ENCODE measurements at places on chromosomes 2 and 18. TPM values are rescaled to one million over a fixed set of nuclear protein-coding genes. Genes with fewer than 3 reads are reported as not detected.

POTEC gene
- not detected for total RNA-seq

CETN1 gene
- total RNA-seq = not detected

TBR1 gene
- total RNA-seq = not detected

POTEJ gene
- total RNA-seq = not detected

TMEM131 gene
- 27.4 TPM for total RNA-seq

DNA sequence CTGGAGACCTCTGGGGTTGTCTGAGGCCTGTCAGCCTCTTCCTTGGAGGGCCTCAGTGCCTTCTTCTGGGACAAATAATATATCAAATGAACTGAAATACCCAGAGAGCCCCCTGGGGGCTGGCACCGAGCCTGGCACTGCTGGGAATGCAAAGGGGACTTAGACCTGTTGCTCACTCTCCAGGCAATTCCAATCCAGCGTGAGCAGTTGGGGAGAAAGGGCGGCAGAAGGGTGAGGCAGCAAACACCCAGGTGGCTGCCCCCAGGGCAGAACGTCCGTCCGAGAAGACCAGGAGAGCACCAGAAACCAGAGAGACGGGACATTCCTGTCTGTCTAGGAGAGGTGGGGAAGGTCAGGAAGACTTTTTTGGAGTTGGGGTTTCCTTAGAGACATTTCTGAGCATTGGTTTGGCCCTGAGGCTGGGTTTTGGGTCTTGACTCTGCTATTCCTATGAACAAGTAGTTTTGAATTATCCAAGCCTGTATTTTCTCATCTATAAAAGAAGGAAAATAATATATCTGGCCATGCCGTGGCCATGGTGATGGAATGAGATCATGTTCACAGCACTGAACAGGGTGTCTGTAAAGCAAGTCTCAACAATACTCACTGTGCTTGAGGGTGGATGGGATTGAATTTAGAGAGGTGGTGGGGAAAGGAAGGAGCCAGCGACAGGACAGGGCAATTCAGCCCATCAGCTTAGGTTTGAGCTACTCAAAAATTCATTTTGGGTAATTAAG is 44.3 kb upstream of the ZBTB7C start:
- peaks cover 20% of the 10 kb centered on the region for H3K27me3 ChIP-seq
- H3K4me3 ChIP-seq = no peak overlapping the region
- DNase-seq = no peak
- no peaks in the 10 kb centered on the region for H3K36me3 ChIP-seq

- H3K4me1 ChIP-seq = no peaks in the 10 kb centered on the region
- H3K27ac ChIP-seq = no peak overlapping the region
- H3K27me3 ChIP-seq = peaks cover 30% of the 10 kb centered on the region
- DNase-seq = no peak
- no peaks in the 10 kb centered on the region for H3K36me3 ChIP-seq
- H3K4me3 ChIP-seq = no peak overlapping the region
Observed at GRCh38 chr2:199449455-199449854, 8.3 kb downstream of the SATB2 start.

DNA sequence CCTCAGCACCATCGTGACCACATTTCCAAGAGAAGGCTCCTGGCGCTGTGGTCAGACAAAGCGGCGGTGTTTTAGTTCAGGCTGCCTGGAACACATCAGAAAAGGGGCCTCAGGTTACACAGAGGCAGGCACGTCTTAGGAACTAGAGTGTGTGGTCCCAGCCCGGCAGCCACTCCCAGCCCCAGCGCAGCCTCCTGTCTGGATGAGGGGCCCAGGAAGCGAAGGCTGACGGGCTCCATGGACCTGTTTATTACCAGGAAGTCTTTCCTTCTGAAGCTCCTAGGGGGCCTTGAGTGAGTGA is 10.0 kb upstream of the GPR55 start:
- peaks cover 2% of the 10 kb centered on the region for H3K27me3 ChIP-seq
- no peak overlapping the region for H3K4me3 ChIP-seq
- no peak for DNase-seq

- no peaks in the 10 kb centered on the region for H3K4me1 ChIP-seq
- no peak for DNase-seq
- H3K4me3 ChIP-seq = no peak overlapping the region
- H3K36me3 ChIP-seq = no peaks in the 10 kb centered on the region
- H3K27ac ChIP-seq = no peak overlapping the region
Observed at GRCh38 chr2:64786343-64787018, 132.8 kb upstream of the SERTAD2 start.

DNA sequence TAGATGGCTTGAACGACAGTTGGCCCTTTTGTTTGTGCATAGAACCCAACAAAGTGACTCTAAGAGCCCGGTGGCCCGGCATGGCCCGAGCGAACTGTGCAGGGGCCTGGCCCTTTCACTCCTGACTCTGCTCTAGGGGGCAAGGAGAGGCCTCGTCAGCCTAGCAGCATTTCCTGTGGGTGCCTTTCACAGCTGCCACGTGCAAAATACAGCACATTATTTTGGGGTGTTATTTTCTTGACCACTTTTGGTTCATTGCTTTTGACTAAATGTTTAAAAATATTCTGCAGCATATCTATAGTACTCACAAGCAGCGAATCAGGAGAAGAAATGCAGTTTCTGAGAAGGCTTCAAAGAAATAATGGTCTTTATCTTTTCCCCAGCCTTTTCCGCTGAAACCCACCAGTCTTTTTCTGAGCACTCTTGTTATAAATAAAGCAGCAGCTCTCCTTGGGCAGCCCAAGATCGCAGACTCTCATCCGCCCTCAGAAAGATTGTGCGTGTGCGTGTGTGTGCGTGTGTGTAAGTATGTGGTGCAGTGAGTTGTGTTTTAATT is 31.3 kb downstream of the DGKD start:
- H3K27me3 ChIP-seq = no peaks in the 10 kb centered on the region
- peaks cover 87% of the 10 kb centered on the region for H3K4me1 ChIP-seq
- peak; percentile 76 for DNase-seq
- peaks cover 52% of the 10 kb centered on the region for H3K36me3 ChIP-seq
- H3K4me3 ChIP-seq = peak overlapping the region; percentile 69

DNA sequence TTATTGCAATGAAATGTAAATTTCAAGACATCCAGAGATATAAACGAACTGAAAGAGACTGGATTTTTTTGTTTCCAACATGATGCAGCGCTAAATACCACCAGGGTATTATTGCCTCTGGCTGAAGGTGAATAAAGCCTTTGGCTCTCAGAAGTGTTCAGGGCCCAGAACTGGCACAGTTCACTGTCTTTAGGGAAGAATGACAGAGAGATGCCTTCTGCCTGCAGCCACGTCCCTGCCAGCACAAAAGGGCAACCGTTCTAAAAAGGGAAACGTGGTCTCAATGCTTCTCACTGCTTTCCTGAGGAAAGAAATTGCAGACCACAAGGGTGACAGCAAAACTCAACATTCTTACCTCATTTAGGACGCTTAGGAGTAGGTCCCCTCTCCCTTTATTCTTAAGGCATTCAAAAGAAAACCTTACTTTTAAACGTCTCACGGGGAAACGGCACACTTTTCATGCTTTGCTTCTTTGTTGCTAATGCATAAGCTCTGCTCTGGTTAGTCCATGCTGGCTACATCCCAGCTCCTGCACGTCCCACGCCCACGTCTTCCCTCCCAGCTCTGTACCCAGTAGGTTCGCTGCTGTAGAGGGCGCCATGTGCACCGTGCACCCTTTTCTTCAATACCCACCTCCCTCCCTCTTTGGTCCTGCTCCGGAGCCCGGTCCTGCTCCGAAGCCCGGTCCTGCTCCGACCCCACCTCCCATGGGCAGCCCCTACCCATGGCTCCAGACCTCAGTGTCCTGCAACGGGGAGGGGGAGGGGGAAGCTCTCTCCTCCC is 171.0 kb downstream of the HRH4 start:
- H3K4me3 ChIP-seq = no peak overlapping the region
- DNase-seq = peak; percentile 10
- no peaks in the 10 kb centered on the region for H3K4me1 ChIP-seq

DNA sequence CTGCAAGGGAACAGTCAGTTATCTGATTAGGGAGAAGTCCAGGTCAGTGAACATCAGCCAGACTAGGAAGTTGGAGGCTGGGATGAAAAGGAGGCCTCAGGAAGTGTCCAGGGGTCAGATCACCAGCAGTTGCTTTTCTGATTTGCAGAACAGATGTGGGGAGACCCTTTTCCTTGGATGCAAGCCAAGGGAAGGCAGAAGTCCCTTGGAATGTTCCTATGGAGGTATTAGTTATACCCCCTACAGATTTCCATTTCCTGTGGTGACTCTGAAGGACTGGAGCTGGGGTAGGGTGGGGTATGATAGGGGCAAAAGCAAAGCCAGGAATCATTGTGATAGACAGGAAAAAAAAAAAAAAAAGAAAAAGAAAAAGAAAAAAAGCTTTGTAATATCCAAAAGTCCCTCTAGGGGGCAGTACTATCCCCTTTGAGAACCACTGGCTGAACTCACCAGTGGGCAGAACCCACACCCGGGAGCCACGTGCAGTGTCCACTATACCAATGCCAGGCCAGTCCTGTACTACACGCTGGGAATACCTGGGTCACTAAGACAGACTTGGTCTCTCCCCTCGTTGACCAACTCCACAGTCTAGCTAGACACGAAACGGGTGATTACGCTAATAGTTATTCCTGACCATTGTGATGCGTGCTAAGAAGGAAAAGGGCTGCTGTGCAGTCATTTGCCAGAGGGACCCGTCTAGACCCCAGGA is 7.4 kb downstream of the DYSF start:
- H3K27ac ChIP-seq = no peak overlapping the region
- no peak for DNase-seq
- H3K27me3 ChIP-seq = peaks cover 6% of the 10 kb centered on the region
- peaks cover 2% of the 10 kb centered on the region for H3K4me1 ChIP-seq
- no peak overlapping the region for H3K4me3 ChIP-seq
- H3K36me3 ChIP-seq = no peaks in the 10 kb centered on the region

- no peak overlapping the region for H3K4me3 ChIP-seq
- H3K36me3 ChIP-seq = no peaks in the 10 kb centered on the region
- no peak overlapping the region for H3K27ac ChIP-seq
- no peaks in the 10 kb centered on the region for H3K4me1 ChIP-seq
- H3K27me3 ChIP-seq = no peaks in the 10 kb centered on the region
Observed at GRCh38 chr18:26519114-26519513, 29.2 kb downstream of the KCTD1 start.

DNA sequence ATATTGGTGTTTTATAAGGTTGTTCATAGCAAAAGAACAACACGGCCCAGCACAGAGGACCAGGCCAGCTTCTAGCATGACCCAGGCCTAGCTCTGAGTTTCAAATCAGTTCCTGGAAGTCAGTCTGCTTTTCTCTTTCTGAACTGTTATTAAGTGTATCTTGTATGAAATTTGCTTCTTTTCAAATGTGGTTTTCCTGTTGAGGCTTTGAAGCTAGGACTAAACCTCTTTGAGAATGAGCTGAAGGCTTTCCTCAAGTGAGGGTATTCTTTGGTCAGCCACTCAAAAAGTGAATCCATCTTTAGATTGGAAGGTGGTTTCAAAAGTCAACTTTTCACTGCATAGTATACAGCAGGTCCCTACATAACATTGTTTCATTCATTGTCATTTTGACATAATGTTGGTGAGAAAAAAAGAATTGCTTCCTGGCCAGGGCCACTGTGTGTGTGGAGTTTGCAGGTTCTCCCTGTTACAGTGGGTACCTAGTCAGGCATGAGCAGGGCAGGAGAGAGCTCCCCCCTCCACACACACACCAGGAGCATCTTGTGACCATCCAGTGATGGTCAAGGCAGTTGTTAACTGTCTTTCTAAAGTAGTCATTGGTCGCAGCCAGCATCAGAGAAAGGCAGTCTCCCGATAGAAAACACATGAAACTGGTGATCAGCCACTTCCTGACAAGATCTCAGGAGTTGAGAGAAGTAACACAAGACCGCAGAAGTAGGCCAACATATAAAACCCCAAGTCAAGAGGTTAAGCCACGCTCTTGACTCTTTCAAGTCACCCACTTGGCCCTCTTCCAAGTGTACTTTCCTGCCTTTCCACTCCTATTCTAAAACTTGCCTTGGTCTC is 6.7 kb upstream of the ACAA2 start:
- H3K4me3 ChIP-seq = peak overlapping the region; percentile 27
- no peaks in the 10 kb centered on the region for H3K27me3 ChIP-seq
- peak overlapping the region; percentile 93 for H3K27ac ChIP-seq
- peaks cover 25% of the 10 kb centered on the region for H3K36me3 ChIP-seq
- peaks cover 63% of the 10 kb centered on the region for H3K4me1 ChIP-seq
- peak; percentile 60 for DNase-seq

- H3K27me3 ChIP-seq = no peaks in the 10 kb centered on the region
- H3K4me3 ChIP-seq = peak overlapping the region; percentile 93
Observed at GRCh38 chr18:58669731-58670378, 1.4 kb upstream of the MALT1 start.

DNA sequence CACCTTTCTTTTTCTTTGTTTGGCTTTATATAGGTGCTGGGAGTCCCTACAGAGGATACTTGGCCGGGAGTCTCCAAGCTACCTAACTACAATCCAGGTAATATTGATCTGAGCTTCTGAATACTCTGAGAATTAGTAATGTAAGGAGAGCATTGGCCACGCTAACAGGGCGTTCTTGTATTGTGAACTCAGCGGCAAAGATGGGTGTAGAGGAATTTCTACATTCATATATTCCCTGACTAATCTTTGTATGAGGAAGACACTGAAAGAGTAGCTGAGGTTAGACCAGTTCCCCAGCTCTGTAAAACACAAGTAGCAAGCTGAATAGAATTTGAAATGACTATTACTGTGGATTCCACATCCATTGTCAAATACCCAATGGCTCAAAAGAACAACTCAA is 48.5 kb downstream of the CDK15 start:
- peaks cover 12% of the 10 kb centered on the region for H3K4me1 ChIP-seq
- no peak overlapping the region for H3K4me3 ChIP-seq
- H3K36me3 ChIP-seq = no peaks in the 10 kb centered on the region
- no peak for DNase-seq
- H3K27ac ChIP-seq = no peak overlapping the region

DNA sequence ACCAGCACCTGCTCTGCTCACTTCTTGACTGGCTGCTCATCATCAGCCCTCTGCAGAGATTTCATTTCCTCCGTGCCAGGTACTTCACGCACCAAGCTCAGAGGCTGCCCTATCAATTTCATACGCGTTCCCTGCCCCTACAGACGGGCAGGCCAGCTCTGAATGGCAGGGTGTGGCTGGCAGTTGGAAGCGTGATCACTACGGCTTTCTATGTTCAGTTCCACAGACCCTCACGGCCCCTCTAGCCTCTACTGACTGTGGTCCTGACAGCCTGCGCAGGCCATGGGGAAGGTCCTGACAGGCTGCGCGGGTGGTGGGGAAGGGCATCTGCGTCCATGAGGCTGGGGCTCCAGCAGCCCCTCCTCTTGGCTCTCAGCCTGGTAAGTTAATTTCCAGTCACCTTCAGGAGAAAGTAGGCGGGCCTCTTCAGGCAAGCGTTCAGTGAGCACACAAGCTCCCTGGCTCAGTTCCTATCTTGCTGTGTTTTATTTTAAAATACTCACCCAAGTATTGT is 154.8 kb downstream of the ZNF236 start:
- H3K36me3 ChIP-seq = peaks cover 2% of the 10 kb centered on the region
- no peak overlapping the region for H3K27ac ChIP-seq
- no peak for DNase-seq
- H3K27me3 ChIP-seq = no peaks in the 10 kb centered on the region
- no peak overlapping the region for H3K4me3 ChIP-seq
- H3K4me1 ChIP-seq = peaks cover 2% of the 10 kb centered on the region

All from activated CD8-positive, alpha-beta T cell treated with anti-CD3 and anti-CD28 coated beads for 36 hours (primary cell).